ENCODE measurements at places on chromosomes 3 and 15.
A peak's percentile ranks its signal among the peaks of the same experiment; 100 is the strongest.

DNA sequence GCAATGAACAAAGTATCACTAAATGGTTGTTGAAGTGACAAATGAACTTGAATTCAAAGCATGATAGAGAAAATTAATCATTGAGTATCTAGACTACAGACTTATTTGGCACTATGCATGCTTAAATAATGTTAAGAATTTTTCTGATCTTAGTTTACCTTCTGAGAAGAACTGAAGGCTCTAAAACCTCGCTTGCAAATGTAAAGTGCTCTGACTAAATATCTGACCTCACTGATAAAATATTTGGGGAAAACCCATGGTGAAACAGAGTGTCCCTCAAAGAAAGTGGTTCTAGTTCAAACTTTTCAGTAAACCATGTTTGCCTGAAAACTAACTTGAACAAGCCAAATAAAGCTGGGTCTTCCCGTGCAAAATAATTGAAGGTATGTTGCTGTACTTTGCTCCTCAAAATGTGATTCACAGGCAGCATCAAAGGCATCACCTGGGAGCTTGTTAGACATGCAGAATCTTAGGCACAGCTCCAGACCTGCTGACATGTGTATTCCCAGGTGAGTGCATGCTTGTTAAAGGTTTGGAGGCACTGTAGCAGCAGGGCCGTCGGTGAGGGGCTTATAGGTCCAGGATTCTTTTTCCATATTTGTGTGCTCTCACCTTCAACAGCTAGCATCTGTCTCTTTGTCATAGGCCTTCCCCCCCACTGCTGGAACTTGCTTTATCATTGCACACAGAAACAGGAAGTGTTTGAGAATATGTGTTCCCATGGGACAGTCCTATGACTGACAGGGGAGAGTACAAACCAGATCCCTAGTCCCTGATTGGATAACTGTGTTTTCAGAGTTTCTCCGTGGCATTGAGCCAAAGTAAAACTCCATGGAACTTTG is 524.2 kb upstream of the LMCD1 start:
- no peak for DNase-seq

- DNase-seq = no peak
These were observed 86.5 kb upstream of the PFN2 start for GRCh38 chr3:150057227-150057626.

DNA sequence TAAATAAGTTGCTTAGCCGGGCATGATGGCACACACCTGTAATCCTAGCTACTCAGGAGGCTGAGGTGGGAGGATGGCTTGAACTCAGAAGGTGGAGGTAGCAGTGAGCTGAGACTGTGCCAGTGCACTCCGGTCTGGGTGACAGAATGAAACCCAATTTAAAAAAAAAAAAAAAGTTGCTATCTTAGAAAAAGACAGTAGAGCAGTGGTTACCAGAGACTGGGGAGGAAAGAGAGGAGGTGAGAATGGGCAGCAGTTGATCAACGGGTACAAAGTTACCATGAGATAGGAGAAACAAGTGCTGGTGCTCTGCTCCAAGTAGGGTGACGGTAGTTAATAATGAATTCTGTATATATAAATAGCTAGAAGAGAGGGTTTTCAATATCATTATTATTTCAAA is 821 bp upstream of the CCR2 start:
- DNase-seq = no peak

DNA sequence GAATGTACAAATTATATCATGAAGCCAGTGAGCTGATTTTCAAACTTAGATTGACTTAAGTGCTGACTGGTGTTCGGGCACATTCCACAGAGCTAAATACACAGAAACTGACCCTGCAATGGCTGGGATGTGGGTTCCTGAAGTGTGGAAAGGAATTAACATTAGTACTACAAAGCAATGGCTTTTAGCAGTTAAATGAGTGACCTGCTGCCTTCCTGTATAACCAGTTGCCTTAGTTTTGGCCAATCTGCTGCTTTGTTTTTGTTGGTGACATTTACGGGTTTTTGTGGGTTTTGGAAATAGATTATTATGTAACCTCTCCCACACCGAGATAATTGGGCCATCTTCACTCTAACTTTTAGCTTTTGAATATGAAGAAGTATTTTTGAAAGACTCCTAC is 2.4 kb upstream of the SKIC8 start:
- no peak for DNase-seq

- DNase-seq = no peak
These were observed 35.6 kb upstream of the TBC1D23 start for GRCh38 chr3:100225193-100225592.

- DNase-seq = no peak
These were observed 45.0 kb downstream of the BLM start for GRCh38 chr15:90762109-90762508.

DNA sequence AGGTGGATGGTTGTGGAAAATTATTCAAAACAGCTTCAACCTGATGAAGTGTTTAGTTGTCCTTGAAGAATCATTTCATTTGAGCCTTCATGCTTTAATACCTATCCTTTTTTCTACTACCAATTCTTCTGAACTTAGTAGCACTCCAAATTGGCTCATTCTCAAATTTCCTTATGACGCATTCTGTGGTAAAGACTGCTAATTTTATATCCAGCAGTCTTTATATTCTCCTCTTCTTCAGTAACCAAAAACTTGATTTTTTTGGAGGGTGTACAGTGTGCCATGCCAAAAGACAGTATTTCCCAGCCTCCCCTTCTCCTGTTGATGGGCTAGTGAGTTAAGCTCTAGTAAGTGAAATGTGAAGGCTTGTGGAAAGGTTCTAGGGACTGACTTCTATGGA is 25.2 kb downstream of the CGNL1 start:
- no peak for DNase-seq

DNA sequence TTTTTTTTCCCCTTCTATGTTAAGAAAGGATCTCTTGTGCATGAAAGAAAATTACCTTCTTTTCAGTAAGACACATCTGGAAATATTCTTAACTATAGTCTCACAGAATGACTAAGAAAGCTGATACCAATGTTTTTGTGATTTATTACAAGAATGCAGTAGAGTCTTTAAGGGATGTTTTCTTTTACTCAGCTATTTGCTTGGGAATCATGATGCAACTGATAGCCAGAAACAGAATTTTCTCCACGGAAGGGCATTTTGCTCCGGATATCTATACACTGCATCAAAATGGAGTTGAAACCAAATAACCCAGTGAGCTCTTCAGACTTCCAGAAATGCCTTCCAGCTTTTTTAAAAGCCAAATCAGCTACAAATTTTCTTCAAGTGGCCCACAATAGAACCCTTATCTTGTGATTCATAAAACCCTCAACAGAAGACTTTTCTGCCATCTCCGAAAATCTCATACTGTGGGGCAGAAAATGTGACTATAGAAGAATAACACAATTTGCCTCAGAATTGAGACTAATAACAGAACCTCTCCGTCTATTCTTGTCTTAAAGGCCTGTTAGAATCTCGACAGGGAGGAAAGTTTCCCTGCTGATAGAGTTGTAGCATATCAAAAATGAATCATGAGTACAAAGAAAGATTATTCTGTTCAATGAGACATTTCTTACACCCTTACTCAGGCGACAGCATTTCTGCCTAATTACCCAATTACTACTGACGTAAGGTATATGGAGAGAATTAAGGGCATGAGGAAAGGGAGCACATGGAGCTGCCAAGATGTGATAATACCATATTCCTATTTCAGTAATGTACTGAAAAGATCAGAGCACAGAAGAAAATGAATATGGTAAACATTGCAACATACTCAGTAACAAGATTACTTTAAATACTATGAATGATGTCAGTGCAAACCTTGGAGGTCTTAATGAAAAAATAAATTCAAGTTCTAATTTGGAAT is 900.1 kb downstream of the ROBO1 start:
- no peak for DNase-seq

DNA sequence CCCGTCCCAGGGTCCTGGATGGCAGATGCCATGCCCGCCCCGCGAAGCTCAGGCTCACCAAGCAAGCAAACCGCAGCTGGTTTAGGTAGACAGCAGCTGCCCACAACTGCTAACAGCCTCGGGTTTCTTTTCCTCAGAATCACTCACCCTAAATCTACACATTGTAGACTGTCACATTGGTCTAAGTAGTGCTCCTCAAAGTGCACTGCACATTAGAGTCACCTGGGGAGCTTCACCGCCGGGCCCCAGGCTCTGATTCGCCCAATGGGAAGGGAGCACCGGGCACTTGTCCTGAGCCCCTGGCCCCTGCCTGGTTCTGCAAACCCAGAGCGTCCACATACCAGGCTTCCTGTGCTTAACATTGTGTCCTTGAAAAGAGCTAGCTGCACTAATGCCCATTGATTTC is 752 bp downstream of the OCA2 start:
- no peak for DNase-seq

- DNase-seq = no peak
These were observed 159.8 kb downstream of the ADAMTSL3 start for GRCh38 chr15:83813682-83814081.

GRCh38 chr3:105722943-105723556 is 145.8 kb downstream of the CBLB start:
- DNase-seq = no peak

DNA sequence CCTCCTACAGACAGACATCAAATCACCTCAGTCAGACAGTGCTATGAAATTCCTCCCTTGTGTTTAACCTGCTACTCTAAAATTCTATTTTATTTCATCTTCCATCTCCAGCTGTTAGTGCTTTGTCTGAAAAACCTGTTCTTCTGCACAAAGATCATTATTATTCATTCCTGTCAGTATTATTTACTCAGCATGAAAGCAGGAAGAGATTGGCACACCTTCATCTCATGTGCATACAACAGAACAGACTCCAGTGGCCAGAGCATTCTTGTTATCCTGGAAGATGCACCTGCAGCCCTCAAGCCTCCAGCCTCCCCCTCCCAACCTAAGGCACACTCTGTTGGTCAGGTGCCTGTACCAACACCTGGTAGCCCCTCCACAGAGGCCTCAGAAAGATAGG is 1.8 kb upstream of the ROPN1B start:
- DNase-seq = no peak

DNA sequence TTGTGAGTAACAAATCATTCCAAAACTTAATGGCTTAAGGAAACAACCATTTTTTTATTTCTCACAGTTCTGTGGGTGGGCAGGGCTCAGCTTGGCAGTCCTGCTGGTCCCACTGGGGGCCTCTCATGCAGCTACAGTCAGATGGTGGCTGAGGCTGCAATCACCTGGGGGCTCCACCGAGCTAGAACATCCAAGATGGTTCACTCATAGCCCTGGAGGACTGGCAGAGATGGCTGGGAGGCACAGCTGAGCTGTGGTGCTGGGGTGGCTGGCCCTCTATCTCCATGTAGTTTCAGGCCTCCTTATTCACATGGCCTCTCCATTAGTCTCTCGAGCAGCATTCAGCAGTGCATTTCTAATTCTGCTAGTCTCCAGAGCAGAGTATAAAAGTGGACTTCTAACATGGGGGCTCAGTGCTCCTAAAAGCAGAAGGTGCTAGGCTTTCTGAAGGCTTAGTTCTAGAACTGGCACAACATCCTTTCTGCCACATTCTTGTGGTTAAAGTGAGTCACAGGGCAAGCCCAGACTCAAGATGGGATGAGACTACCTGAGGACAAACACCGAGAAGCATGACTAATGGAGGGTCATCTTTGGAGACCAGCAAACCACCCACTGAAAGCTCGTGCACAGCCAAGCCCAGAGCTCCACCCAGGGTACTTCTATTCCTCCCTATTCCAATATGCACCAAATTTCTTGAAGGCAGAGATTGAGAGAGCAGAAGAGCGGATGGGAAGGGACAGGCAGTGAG is 6.3 kb downstream of the CAV3 start:
- DNase-seq = no peak

- no peak for DNase-seq
These were observed 64.1 kb downstream of the TLE3 start for GRCh38 chr15:70033529-70034140.

DNA sequence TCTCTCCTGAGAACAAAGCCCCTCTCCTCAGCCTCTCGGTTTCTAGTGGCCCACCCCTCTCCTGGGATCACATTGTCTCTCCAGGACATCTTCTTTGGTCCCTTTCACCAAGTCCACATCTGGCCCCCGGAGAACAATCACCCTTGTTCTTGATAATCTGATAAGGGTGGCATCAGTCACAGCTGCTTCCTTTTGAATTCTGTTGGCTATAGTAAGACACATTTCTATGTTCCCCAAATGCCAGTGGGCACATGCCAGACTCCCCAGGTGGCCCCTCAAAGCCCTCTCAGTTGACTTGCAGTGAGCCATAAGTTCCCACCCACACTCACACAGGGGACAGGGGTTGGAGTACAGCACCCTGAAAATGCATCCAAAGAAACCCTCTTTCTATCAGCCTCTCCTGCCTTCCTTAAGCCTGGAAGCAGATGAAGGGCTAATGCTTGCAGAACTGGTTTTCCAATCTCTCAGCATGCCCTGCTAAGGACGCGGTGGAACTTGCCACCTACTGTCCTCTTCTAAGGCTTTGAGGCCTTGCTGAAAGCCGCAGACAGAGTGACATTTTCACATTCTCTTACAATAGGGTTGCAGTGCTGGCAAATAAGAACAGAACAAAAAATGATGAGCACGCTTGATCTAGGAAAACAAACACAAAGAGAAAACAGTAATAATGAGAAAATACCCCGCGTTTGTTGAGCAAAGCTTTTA is 101.3 kb upstream of the SLCO3A1 start:
- no peak for DNase-seq

DNA sequence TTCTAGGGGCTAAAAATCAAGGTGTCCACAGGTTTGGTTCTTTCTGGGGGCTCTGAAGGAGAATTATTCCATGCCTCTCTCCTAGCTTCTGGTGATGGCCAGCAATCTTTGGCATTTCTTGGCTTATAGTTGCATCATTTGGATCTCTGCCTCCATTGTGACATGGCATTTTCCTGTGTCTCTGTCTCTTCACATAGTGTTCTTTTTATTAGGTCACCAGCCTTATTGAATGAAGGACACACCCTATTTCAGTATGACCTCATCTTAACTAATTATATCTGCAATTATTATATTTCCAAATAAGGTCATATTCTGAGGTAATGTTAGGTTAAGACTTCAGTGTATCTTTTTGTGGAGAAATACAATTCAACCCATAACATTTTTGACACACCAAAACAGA is 3.2 kb upstream of the GBE1 start:
- DNase-seq = no peak

DNA sequence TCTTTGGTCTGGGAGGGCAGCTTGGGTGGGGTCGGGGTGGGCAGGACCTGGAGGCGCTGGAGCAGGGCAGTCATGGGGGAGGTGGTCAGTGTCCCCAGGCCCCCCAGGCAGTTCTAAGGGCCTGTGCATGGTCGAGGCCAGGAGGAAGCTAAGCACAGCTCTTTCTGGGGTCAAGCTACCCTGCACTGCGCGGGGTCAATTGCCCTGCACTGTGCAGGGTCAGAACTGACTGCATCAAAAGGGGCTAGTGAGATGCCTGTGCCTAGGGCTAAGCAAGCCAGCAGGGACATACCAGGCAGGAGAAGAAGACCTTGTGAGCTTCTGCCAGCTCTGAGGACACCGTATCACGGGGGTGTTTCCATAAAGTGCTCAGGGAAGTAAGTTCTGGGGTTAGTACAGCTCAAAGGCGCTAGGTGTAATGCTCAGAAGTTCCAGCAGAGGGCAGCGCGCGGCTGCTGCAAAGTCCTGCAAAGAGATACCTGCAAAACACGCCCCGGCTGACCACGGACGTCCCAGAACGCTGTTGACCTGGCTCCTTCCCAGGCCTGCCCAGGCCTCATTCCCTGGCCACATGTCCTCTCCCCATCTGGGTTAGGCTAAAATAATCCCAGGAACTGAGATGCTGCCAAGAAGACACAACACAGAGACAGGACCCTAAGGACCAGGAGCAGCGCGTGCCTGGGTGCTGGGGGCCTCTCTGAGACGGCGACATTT is 18.8 kb upstream of the IQSEC1 start:
- DNase-seq = peak; percentile 73

All from activated T-helper 1 cell treated with anti-CD3 and anti-CD28 coated beads, Interleukin-2, amount 50 U/mL, for 16 hours (primary cell).